H54 (cell line): ENCODE measurements at places on chromosomes 5 and 9.

DNA sequence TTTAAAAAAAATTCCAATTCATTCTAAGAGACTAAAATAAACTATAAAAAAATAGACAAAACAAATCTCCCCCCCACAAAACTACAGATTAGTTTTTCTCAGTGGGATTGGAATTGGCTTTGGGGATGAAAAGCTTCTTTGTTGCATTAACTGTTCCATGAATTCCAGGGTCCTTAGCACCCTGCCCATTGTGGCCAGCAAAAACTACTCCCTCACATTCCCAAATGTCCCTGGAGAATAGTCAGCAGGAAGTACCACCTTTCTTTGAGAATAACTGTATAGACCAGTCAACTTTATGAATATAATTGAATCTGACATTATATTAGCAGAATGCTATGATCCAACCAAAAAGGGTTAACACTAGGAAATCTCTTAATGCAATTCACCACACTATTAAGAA lies 147.9 kb downstream of the LPAR1 start:
- no peak for DNase-seq

DNA sequence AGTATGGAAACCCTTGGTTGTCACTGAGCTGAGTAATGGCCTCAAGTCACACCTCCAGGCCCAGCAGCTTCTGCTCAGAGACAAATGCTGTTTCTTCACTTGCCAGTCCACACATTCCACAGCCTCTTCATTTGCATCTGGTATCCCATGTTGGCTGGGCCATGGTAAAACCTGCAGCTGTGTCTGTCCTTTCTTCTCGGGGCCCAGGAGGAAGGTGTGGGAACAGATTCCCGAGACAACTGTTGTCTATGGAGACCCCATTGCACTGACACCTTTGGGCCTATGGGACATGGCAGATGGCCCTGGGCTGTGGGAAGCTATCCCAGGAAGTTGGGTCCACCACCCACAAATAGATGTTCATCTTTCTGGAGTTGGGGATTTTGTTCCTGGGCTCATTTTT lies 85.1 kb downstream of the MACROH2A1 start:
- no peak for DNase-seq

DNA sequence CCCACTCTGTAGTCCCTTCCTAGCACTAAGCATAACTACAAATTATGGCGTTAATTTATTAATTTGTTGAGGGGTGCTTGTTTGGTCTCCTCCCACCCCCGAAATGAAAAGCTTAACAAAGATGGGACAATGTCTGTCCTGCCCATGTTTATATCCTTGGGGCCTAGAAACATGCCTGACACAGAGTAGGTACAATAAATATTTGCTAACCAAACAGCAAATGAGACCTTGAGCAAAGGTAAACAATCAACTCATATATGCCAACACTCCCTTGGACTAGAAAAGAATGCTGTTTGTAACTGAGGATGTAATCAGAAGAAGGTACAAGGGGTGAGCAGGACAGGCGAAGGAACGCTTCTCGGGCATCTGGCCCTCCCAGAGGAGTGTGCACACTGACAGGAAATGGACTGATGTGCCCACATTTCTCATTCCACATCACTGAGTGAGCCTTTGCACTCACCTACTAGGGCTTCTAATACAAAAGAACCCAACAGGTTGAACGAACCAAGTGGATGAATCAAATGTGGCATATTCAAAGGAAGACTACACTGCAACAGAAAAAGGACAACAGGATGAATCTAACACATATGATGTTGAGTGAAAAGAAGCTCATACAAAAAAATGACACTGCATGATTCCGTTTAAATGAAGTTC lies 66.8 kb downstream of the MED27 start:
- no peak for DNase-seq

GRCh38 chr5:111999286-111999685 lies 242.3 kb upstream of the NREP start:
- no peak for DNase-seq

GRCh38 chr9:78298046-78298765 lies 1.3 kb downstream of the PSAT1 start:
- no peak for DNase-seq

DNA sequence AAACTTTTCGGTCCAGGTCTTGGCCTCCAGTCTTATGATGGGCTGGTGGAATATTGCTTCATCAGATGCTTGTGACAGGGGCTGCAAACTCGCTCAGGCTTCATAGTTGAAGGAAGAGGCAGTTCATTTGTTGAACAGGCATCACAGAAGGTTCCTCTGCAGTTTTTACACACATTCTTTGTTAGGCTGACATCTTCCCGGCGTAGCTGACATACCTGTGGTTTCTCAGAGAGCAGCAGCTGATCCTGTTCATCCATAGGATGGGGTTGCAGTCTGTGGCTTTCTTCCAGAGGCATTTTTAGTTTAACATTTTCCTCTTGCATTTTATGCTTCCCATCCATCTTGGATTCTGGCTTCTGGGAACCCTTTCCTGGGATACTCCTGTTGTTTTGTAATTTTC lies 1255.2 kb downstream of the EFNA5 start:
- DNase-seq: no peak

- DNase-seq: no peak
These were observed 37.9 kb downstream of the PLEKHG4B start for GRCh38 chr5:129820-130219.

GRCh38 chr5:110727025-110727314 lies 499 bp upstream of the TMEM232 start:
- no peak for DNase-seq

DNA sequence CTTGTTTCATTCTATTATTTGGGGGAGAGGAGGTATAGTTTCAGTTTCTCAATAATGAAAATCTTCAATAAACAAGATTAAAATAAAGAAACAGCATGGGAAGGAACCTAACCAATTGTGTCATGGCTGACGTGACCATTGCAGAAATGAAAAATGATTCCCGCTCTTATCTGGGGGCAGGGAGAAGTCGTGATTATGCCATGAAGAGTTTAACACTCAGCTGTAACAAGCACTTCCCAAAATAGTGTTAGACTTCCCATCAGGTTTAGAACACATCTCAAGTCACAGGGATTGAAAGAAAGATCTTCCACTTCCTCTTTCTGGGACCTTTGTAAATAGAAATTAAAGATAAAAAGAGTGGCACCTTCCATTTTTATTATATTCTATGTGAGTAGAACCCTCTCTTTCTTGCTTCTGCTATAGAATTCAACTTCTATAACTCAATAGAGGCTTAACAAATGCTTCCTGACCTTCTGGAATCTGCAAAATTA lies 122.2 kb downstream of the TRPM6 start:
- no peak for DNase-seq

- no peak for DNase-seq
These were observed 8.6 kb downstream of the HAPLN1 start for GRCh38 chr5:83711982-83712601.

DNA sequence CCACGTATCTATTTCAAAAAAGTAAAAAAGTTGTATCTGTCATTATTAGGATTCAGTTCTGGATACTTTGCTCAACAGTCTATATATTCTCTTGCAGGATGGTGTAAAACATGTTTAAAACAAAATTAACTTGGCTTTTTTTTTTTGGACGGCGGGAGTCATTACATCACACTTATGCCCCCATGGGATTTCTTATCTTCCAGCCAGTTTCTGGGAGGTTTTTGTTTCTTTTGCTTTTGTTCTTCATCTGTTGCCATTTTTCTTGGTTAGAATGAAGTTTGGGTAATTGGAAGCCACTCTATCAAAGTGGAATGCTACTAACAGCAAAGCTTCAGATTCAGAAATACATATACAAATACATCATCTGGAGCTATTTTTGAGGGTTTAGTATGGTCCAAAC lies 1.8 kb upstream of the STARD4 start:
- no peak for DNase-seq

GRCh38 chr5:66198837-66199236 lies 54.7 kb downstream of the SREK1 start:
- DNase-seq: no peak

DNA sequence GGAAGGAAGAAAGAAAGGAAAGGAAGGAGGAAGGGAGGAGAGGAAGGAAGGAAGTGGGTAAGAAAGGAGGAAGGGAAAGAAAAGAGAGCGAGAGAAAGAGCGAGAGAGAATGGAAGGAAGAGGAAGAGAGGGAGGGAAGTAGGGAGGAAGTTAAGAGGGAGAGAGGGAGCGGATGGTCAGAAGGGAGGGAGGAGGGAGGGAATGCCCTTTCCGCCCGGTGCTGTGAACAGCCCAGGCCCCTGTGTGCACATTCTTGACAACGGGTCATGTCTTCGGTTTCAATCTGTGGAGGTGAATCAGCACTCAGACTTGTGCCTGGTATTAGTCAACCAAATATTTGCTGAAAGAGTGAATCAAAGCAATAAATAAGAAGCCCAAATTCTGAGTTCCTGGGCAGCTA lies 39.2 kb downstream of the PRUNE2 start:
- DNase-seq: peak; percentile 93

- peak; percentile 43 for DNase-seq
These were observed 1058.5 kb upstream of the DMAC1 start for GRCh38 chr9:8857926-8858595.

DNA sequence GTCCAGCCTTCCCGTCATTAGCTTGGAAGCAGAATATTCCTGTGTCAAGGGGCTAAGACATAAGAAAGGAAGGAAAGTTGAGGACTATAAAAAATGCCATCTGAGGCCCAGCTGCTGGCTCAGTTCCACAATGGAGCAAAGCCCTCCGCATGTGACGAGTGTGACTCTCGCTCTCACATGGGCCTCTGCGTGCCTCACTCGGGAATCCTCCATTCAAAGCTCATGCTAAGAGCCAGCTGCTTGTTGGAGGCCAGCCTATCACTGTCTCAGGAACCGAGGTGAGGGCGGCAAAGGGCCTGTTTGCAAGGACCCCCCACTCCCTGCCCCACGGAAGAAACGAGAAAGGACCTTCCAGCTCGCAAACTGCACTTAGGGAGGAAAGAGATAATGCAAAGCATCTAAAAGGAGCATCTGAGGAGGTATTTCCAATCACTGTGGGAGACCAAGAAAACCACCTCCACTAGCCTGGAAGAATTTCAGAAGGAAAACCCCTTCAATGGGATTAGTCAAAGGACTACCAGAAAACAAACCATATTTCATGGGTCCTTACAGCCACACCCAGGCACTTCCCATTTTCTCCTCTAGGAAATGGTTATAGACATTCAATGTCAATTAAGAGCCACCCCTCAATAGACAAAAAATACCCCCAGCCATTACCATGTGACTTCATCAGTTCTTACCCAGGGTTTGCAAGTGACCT lies 95.3 kb downstream of the PRRT1B start:
- DNase-seq: no peak

GRCh38 chr5:167346461-167346860 lies 945.0 kb upstream of the WWC1 start:
- DNase-seq: no peak

GRCh38 chr5:35218981-35219380 lies 11.3 kb downstream of the PRLR start:
- no peak for DNase-seq

- DNase-seq: no peak
These were observed 93.6 kb downstream of the PAX5 start for GRCh38 chr9:36940500-36940853.

- DNase-seq: no peak
These were observed 395.7 kb upstream of the SLC24A2 start for GRCh38 chr9:20184541-20184940.

GRCh38 chr5:32559411-32559810 lies 25.9 kb upstream of the SUB1 start:
- DNase-seq: no peak

DNA sequence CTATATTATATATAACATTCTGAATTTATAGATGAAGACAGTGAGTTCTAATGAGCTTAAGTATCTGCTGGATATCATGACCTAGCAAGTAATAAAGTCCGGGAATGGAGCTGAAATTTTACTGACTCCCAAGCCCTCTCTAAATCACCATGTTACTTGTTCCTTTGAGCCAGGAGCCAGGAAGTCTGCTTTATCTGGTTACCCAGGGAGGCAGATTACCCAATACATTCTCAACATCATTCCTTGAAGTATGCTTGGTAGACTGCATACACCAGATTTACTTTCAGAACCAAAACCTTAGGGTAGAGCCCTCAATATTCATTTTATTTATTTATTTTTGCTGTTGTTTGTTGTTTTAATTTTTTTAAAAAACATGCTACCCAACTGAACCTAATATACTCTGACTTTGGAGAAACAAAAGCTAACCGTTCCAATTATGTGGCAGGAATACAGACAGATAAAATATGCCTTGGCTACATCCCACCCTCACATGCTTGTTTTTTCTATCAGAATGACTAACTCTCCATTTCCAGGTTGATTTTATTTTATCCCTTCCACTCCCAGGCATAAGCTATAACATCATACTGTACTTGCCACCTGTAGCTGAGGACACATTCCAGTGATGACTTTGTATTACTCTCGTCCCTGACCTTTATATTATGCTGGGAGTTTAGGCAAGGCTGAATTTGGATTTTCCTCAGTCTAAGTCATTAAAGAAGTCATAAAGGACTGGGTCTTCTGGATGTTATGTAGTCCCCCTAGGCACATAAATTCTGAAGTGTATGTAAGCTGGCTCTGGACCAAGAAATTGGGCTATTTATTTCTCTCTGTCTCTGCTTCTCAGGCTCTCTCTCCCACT lies 82.0 kb downstream of the YIPF5 start:
- no peak for DNase-seq

GRCh38 chr9:98372077-98372836 lies 116.8 kb upstream of the TBC1D2 start:
- no peak for DNase-seq

DNA sequence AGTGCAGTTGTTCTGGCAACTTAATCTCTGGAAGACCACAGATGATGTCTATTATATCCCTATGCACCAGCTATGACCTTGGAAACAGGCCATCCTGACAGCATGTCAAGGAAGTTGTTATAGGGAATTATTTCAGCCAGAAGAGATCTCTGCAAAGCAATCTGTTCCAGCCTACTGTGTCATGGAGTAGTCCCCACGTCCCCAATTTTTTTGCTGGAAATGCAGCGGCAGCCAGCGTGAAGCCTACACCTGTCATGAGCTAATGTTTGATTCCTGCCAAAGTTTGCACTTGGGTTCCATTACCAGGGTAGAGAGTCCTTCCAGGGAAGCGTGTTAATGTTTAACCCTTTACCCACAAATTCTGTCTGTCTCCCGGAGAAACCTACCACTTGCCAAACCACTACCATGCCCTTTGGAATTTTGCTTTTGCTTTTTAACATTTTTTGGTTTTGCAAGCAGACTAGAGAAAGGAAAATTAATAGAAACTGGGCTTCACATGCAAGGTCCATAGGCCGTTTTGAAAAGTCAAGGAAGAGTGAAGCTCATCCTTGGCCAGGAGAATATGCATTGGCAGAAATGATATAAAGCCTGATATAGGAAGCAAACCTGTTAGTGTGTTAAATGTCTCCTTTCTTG lies 174.9 kb upstream of the SPRY4 start:
- no peak for DNase-seq

GRCh38 chr5:2725980-2726765 lies 25.3 kb downstream of the IRX2 start:
- DNase-seq: no peak
